NB4 (cell line): ENCODE measurements at places on chromosomes 11 and 22.

DNA sequence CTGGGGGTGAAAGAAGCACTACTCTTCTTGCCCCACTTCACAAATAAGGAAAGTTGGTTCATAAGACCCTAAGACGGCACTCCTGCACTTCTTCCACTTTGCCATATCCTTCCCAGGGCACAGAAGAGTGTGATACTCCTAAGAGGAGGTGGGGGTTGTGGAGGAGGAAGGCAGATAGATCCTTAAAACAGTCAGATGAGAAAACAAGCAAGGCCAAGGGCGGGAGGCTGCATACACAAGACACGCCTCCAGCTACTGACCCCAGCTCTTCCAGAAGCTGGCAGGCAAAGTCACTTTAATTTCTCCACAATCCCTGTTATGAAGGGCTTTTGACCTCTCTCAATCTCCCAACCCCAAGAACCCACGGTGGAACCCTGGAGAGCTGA lies 1.6 kb upstream of the CHRM4 start:
- no peak for DNase-seq

DNA sequence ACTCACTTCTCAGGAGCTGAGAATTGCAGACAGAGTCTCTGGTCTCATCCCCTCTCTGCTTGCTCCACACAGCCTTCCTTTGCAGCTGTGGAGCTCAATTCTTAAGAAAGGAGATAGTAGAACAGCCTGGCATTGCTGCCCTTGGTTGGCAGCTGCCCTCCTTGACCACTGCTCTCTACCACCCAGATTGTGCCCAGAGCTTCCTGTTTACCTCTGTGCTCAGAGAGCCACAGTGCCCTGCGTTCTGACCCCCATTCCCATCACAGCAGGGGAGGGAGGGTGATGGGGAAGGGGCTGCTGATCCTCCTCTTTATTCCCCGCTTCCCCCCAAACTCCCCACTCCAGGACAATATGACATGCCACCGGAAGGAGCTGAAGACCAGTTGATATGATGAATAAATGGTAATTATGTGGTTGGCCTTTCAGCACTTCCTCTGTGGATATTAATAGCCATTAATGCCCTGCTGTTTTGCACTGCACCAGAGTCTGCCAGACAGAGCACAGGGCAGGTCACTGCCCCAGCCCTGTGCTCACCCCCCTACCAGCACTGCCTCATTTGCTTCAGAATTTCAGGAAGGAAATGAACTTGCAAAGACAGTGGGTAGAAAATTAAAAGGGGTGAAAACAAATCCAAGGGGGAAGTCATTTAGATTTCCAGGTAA lies 426.8 kb upstream of the CADM1 start:
- no peak for DNase-seq

DNA sequence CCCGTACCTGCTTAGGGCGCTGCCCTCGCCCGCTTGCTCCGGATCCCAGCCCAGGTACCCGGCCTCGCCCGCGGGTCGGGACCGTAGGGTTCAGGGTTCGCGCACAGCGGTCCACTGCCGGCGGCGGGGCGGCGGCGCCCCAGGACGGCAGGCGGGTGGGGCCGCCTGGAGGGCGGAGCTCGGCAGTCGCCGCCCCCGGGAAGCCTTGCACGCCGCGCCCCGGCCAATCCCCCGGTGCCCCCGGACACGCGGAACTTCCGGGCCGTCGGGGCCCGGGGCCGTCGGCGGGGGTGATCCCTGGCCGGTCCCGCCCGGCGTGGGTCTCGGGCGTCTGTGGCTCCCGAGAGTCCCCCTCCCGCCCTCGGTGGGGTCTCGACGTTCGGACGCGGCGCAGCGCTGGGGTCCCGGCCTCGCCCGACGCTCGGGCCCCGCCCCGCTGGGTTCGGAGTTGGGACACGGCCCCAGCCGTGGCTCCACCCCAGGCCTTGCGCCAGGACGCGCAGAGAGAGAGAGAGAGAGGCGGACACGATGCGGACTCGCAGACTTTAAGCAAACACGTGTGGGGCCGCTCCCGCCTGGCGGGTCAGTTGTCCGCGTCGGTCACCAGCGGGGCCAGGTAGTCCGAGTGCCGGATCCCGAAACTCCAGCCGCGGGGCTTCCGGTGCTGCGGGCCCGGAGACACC lies at the start of gene TYMP:
Gene TYMP, minus strand, starts transcription at position 116 of the 683 bp plus-strand sequence. CDS start 303 bp downstream, outside the sequence.
- peak; percentile 84 for DNase-seq

- DNase-seq, result no peak
Observed at GRCh38 chr22:20852503-20852902, 6.1 kb downstream of the PI4KA start.

DNA sequence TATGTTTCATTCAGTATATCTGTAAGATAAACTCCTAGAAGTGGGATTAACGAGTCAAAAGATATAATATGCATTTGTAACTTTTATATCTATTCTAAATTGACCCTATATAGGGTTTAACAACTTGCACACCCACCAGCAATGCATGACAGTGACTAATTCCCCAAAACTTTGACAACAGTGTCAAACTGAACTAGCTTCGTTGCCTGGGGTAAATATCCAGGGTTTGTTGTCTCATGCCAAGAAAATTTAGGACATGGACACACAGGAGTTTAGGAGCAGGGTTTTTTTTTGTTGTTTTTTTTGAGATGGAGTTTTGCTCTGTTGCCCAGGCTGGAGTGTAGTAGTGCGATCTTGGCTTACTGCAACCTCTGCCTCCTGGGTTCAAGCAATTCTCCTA lies 5.1 kb downstream of the SNU13 start:
- DNase-seq, result no peak

- no peak for DNase-seq
Observed at GRCh38 chr11:69867076-69868005, 48.1 kb upstream of the FGF3 start.
